ENCODE measurements at places on chromosomes 2 and 18.

DNA sequence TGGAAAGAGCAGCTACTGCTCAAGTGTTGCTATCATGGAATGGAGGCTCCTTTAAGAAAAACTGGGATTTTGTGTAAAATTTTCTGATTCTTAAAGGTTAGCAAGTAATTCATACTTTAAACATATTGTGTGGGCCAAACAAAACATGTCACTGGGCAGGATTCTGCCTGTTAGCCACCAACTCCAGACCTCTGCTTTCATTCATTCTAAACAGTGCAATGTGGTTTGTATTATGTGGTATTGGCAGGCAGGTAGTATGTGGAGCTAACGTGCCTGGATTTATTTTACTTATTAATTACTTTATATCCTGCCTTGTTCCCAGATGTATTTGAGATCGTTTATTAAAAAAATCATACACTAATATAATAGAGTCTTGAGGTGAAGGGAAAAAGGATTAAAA, 1521.3 kb upstream of the ACVR2A start:
- no peak for DNase-seq

DNA sequence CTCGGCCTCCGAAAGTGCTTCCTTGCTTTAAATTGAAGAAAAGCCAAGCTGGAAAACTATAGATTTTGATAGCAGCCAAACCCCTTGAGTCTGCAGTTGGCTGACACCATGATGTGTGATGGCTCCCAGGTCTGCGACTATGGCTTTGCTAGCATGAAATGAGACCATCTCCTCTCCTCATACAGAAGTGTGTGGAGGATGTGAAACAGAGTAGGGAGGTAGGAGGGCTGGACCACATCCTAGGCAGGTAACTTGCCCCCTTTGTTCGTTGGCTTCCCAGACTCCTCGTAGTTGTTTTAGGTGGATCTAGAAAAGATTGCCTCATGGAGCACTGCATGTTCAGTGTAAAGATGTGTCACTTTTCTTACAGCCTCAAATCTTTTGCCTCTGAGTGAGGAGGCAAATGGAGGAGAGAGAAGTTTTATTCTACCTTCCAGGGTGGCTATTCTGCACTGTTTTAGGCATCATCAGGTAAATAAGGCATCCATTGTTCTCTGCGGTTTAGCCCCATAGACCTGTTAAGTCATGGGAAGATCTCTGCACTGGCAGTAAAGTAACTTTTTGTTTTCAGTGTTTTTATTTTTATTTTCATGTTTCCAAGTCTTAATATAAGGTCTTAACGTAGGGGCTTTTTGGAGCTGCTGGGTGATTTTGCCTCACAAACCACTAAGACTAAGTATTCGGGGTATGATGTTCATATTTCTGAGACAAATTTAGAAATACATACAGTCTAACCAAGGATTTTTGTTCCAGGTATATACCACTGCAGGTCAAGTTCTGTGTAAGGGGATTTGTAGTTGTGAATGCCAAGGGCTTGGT, 40.1 kb downstream of the MGAT5 start:
- DNase-seq, result no peak

DNA sequence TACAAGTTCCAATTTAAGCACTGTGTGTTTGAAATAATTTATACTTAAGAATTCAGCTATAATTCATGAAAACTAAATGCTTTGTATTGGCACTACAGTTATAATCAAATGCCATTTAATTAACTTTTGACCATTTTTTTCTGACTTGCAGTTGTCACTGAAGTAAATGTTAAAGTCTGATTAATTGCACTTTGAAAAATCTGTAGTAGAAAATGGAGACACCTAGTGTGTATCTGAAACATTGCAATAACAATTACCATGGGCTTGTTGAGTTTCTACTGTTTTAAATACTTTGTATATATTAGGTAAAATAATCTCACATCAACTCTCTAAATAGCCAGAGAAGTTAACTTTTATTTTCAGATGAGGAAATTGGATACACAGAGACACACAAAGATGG, 458.6 kb upstream of the FSIP2 start:
- DNase-seq, result no peak

GRCh38 chr2:43343573-43344304, 117.3 kb upstream of the ZFP36L2 start:
- DNase-seq, result peak; percentile 19

DNA sequence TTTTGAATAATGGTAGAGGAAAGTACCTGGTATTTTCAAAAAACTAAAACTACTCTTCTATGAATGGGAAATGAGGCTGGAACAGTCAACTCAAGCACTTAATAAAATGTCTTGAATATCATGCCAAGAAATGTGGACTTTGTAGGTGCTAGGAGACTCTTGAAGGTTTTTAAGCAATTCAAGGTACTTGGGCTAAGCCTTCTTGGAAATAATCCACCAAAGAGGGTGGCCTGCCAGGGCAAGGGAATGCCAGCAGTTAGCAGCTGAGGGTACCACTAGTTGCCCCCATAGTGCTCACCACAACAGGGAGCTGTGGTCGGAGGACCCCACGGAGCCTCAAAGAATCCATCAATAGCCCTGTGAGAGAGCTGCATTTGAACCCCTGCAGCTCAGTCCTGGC, 14.6 kb upstream of the ACYP2 start:
- no peak for DNase-seq

DNA sequence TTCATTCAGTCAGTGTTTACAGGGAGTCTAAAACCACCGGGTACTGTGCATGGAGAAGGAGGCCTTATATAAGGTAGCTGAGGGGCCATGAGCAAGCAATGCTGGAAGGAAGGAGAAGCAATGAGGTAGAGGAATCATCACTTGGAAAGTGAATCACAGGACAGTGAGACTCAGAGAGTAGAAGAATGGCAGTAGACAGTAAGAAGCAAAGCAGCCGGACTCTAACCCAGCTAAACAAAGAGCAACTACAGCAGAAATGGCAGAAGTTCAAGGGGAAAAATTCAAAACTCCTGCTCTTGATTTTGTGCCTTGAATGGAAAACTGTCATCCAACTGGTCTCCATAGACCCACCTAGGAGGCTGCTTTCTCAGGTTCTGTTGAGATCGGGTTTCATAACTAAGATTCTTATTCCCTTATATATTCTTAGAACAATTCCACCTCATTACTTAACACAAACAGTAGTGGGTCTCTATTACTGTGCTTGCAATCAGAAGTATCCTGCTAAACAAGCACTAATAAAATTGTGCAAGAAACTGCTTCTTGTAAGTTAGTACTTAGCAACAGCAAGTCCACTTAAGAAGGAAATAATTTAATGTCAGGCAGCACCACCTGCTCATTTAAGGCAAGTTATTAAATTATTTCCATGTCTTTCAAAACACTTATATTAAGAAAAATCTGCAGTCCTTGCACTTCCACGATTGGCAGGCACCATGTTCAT, 68.0 kb downstream of the RBMS1 start:
- no peak for DNase-seq

GRCh38 chr18:34224423-34225217, at the start of gene NOL4:
Gene NOL4 (minus strand): TSS chr18:34224913. CDS start chr18:34223253, 1,660 bp downstream.
- peak; percentile 73 for DNase-seq

- DNase-seq, result no peak
These were observed 49.3 kb downstream of the USP37 start for GRCh38 chr2:218518876-218519275.

DNA sequence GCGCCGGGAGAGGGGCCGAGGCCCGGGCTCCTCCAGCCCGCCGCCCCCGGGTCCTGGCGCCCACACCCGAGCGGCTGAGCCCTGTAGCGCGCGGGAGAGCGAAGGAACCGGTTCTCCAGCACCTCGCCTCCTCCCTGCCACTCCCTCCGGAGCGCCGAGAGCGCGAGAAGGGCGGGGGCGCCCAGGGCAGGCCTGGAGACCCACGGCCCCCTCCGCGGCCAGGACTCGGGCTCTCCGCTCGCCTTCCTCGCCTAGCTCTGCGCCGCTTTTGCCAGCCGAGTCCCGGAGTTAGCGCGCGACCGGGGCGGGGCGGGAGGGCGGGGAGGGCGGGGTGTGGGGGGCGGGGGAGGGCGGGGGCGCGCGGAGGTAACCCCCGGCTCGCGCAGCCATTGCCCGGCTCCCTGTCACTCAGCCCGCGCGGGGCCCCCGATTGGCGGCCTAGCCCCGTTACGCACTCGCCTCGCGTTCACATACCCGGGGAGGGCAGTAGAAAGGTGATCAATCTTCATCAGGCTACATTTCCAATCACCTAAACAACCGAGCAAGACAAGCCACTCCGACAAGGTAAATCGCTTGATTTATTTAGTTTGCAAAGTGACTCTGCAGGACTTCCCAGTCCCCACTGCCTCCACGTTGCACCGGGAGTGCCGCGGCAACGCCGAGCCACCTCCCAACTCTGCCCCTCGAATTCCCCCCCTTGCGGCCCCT, at the start of gene OTX1:
Gene OTX1, plus strand, starts transcription at position 497 of the 708 bp plus-strand sequence. CDS start 2,161 bp downstream, outside the sequence.
- DNase-seq, result no peak

All from hypothalamus (tissue), 51 donors.